ENCODE measurements at places on chromosomes 7 and 10.
A peak's percentile ranks its signal among the peaks of the same experiment; 100 is the strongest.

GRCh38 chr10:124906551-124907001, 35.3 kb upstream of the ZRANB1 start:
- peak; percentile 75 for DNase-seq

DNA sequence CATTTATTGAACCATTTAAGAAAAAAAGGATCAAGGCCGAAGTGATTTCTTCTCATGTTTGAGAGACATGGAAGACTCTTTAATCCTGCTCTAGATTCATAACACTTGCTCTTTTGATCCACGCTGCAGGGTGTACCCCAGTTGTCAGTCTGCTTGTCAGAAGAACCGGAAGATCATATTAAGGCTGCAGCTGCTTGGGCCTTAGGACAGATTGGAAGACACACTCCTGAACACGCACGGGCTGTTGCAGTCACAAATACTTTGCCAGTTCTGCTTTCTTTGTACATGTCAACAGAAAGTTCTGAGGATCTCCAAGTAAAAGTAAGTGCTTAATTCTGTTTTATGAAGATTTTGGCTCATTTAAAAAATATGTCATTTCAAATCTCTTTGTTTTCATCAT, 46.3 kb downstream of the SPAG6 start:
- DNase-seq: no peak

- peak; percentile 63 for DNase-seq
These were observed 64.6 kb upstream of the KCNMA1 start for GRCh38 chr10:77702166-77702565.

DNA sequence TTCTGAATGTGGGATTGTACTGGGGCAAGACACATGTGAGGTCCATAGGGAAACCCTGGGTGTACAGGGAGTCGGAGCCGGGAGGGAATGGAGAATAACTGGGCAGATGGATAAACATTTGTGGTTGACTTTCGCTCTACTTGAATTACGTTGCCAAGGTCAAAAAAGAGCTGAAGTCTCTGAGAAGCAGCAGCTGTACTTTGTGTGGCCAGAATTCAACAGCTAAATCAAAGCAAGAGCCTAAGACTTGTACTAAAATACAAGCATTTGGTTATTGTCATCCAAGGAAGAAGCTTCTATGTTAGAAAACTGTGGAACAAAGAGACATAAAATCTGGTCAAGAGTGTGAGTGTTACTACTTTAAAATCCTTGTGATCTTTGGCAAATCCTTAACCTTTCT, 457.2 kb downstream of the ARL4A start:
- peak; percentile 66 for DNase-seq

GRCh38 chr10:124106241-124106879, 13.0 kb upstream of the CHST15 start:
- peak; percentile 48 for DNase-seq

DNA sequence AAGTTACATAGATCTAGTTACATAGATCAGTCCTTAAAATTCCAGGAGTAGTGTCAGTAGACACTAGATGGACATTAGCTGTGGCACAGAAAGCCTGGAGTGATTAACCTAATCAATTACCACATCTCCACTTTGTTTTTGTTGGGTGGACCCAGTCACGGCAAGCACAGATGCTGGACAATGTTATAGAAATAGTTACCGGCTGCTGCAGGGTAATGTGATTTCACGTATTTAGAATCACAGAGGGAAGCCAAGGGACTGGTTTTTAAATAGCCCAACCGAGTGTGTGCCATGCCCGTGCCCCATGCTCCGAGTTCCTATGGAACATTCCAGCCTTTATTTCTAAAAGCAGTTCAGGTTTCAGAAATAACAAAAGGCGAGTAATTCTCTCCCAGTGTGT, 2.8 kb downstream of the LGI1 start:
- no peak for DNase-seq

DNA sequence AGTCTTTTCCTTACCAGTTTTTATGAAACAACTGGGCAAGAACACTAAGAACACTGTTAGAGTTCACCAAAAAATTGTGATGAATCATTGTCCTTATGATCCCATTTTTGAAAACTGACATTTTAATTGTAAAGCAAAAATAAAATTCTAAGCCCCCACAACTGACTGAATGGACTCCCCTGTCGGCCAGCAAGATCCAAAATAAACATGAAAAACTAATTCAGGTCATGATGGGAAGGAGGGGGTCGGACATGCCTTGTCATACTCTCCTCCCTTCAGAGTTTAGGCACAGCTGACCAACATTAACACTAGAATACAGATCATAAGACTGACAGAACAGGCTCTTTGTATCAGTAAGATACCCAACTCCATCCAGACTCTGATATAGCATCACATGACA, 2.0 kb upstream of the RBAK start:
- DNase-seq: no peak

- no peak for DNase-seq
These were observed 219.1 kb downstream of the MAD1L1 start for GRCh38 chr7:2013381-2014311.

GRCh38 chr7:116572036-116572435, 47.2 kb downstream of the CAV1 start:
- DNase-seq: no peak

- no peak for DNase-seq
These were observed 37.2 kb upstream of the PCBD1 start for GRCh38 chr10:70925377-70926225.

GRCh38 chr10:131700032-131700431, 200.8 kb upstream of the PPP2R2D start:
- no peak for DNase-seq

DNA sequence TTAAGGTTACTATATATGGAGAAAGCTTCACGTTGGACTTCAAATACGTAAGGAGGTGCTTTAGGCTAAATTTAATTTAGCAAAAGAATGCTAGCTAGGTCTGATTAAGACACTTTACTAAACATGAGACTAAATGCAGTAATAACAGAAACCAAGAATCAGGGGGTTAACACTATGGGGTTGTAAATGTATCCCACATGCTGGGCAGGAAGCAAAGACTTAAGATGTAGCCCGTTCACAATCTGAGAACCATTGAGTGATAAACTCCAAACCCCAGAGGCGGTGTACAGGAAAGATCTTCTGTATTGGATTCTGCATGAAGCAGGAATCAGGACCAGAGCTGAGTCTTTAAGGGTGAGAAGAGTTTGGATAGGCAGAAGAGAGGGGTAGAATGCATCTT, 60.4 kb downstream of the FZD1 start:
- DNase-seq: no peak

- DNase-seq: no peak
These were observed 138.5 kb upstream of the COBL start for GRCh38 chr7:51455086-51455485.

GRCh38 chr10:44380829-44381600, 3.9 kb downstream of the CXCL12 start:
- no peak for DNase-seq

DNA sequence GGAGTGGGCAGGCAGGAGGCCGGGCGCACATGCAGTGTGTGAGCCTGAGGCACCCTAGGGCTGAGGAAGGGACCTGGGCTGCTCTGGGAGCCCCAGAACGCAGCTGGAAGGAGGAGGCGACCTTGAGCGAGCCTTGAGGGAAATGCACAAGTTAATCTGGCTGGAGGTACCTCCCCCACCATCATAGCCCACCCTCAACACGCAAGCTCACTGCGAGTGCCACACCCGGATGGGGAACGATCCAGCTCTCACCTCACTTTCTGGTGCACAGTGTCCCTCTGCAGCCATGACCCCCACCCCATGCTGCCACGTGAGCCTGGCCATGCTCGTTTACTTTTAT, 162.4 kb upstream of the PPP2R2D start:
- no peak for DNase-seq

- no peak for DNase-seq
These were observed 126.2 kb downstream of the MDFIC start for GRCh38 chr7:115047958-115048720.

- no peak for DNase-seq
These were observed 245.8 kb downstream of the CDK14 start for GRCh38 chr7:90841759-90842429.

DNA sequence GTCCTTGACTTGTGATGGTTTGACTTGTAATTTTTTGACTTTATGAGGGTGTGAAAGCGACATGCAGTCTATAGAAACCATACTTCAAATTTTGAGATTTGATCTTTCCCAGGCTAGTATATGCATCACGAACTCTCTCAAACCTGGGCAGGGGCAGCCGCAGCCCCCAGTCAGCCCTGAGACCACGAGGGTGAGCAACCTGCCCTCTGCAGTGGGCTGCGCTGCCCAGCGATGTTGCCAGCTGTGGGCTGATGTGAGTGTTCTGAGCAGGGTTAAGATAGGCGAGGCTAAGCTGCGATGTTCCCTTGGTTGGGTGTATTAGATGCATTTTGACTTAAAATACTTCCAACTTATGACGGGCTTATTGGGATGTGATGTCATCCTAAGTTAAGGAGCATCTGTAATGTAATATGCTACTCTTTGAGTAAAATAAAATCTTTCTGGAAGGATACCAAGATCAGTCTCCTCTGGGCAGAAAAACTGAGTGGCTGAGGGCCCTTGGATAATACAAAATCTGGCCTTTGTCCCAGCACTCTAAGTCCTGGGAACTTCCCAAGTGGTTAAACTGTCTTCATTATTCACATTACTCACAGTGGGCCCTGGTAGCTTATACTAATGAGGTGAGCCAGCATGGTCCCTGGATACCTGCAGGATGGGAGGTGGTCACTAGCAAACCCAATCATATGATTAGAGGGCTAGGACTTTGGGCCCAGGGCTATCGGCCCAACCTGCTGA, 28.4 kb upstream of the CNPY1 start:
- no peak for DNase-seq

- no peak for DNase-seq
These were observed 17.6 kb downstream of the GPRIN2 start for GRCh38 chr10:46538717-46539426.

DNA sequence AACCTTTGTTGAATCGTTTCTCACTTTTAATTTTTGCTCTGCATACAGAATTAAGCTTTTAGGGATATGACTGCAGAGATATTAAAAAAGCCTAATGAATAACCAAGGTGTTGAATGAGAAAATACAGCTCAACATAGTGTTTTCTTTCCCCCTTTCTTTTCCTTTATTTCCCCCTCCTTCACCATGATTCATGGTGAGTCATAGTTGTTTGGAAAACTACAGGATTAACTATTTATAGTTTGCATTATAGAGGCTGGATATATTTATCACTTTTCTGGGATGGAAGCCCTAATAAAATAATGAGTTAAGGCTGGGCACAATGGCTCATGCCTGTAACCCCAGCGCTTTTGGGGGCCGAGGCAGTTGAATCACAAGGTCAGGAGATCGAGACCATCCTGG, 115.0 kb downstream of the DNAJB9 start:
- DNase-seq: no peak

DNA sequence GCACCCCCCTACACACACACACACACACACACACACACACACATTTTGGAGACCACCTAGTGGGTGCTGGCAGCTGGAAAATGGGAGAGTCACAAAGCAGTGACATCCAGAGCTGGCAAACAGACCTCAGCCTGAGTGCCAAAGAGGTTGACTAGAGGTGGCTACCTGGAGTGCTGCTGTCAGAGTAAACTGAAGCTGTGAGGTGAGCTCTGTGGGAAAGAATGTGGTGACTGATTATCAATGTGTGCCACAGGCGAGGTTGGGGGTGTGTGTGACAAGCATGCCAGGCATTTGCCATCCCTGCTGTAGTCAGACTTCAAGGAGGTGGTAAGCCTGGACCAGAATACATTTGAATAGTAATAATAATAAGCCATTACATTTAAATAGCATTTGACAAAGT, 120.6 kb downstream of the SLIT1 start:
- DNase-seq: no peak

- no peak for DNase-seq
These were observed 41.4 kb upstream of the LAMB1 start for GRCh38 chr7:108044345-108044744.

GRCh38 chr10:51878695-51879094, 179.3 kb upstream of the CSTF2T start:
- DNase-seq: no peak

DNA sequence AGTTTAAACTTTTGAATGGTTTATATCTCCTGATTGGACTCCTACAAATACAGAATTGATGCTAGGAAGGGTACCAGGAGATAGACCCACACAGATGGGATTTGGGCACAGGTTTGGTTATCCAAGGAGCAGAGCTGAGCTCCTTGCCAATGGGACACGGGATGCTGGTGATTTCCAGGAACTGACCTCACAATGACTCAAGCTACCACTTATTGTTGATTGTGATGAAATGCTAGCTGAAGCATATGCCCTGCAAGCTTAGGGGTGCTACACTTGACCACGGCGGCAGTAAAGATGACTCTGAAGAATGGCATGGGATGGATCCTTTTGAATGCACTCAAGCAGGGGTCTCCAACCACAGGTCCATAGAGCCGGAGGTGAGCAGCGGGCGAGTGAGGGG, 45.5 kb upstream of the VKORC1L1 start:
- DNase-seq: no peak

- DNase-seq: no peak
These were observed 340.2 kb downstream of the KCNMA1 start for GRCh38 chr10:77297393-77297739.

- no peak for DNase-seq
These were observed 982.2 kb downstream of the REEP3 start for GRCh38 chr10:64503429-64503828.

GRCh38 chr7:36653008-36653662, 71.2 kb downstream of the AOAH start:
- peak; percentile 15 for DNase-seq

DNA sequence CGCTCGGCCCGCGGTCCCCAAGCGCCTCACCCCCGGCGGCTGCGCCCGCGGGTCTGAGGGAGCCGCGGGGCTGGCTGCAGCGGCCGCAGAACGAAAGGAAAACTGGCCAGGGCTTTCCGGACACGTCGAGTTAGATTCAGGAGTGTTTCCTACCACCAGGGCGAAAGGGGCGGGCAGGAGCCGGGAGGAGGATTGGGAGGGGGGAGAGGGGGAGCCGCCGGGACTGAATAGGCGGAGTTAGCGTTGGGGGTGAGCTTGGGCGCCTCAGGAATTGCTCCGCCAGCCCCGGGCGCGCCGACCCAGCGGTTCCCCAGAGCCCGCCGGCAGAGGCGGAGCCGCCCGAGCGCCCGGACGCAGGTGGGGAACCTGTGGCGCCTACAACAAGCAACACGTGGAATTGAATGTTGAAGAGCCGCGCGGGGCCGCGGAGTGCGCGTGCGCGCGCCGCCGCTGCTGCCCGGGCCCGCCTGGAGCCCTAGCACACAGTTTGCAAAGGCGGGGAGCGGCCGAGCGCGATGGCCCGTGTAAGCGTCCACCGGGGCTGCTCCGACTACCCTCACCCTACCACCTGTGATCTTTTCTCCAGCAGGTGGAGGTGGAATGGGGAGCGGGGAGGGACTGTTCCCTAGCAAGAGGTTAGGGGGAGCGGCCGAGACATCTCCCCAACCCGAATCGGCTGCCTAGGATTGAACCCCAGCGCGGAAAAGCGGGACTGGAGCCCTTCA, at the start of gene CADPS2:
Gene CADPS2 (minus strand): TSS at position 104 of the 725 bp plus-strand sequence. CDS start 123 bp downstream, outside the sequence.
- peak; percentile 2 for DNase-seq

DNA sequence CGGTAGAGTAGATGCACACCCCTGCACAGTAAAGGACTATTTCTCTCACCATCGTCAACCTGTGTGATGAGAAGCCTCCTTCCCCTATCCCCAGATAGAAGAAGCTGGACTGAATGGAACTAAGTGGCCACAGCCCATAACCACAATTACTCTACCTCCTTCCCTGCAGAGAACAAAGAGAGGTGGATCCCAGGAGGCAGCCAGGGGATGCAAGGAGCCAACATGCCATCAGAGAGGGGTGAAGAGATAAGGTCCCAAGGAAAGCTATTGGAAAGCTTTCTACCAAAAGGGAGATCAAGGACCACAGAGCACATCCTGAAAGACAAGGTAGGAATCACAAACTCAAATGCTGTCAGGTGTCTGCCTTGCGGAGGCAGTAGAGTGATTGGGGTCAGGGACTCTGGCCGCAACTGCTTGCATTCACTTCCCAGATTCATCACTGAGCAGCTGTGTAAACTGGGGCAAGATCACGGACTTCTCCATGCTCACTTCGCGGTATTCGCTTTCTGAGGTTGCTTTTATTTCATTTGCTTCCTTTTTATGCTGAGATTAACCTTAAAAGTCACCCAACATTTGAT, 81.6 kb upstream of the MYO3A start:
- no peak for DNase-seq
